ENCODE measurements at places on chromosomes 7 and 10.

DNA sequence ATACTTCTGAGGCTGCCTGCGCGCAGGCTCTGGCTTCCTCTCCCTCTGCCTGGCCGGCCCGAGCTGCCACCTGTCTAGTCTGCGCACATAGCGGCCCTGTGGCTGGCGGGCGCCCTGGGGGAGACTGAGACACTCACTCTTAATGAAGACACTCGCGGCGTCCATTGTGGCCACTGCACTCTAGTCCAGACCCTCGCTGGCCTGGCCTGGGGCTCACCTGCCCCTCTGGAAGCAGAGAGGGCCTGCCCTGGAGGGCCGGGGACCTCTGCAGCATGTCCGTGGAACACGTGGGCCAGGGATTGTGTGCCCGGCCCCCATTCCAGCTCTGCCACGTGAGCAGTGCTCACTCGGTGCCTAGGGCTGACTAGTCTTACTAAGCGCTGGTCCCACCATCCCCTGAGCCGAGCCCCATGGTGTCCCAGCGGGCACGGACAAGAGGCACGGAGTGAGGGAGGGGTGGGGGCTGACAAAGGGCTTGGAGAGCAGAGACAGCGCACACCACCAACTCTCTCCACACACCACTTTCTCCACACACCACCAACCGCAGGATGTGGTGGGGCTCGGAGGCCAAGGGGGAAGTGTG lies 149.3 kb downstream of the ELFN1 start:
- DNase-seq = no peak

DNA sequence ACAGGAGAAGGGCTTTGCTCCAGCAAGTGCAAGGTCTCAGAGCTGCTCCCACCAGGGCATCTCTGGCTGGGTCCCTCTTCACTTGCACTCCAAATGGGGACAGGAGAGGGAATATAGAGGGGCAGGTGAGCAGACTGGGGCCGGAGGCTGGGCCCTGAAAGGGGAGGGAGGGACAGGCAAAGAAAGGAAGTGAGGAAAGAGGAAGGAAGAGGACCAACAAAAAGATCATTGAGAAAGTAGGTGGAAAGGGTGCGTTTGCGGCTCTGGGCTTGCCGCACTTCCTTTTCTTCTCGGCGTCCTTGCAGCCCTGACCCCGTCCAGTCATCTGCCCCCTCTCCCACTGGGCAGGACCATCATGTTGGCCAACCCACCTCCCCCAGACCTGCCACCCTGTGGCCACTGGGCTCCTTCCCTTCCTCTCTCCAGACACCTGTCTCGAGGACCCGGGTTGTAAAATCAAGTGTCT lies 14.0 kb downstream of the ITPRIP start:
- DNase-seq = no peak

GRCh38 chr10:35388197-35388596 lies 51.9 kb downstream of the CCNY start:
- DNase-seq = no peak

GRCh38 chr7:50615519-50616080 lies 50.4 kb upstream of the DDC start:
- no peak for DNase-seq

DNA sequence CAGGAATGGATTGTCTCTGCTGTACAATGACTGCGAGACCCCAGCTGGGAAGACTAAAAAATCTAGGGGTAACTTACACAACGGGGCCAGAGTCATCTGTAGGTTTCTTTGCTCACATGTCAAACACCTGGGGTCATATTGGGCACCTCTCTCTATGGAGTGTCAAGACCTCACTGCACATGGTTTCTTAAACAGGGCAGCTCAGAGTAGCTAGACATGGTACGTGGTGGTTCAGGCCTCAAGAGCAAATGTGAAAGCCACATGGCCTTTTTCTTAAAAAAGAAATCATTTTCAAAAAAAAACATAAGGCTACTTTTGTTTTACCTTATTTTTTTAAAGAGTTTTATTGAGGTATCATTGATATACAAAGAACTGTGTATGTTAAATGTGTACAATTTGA lies 162.2 kb upstream of the ITGB1 start:
- DNase-seq = no peak

- no peak for DNase-seq
Measured at GRCh38 chr7:140230861-140231770, 54.3 kb upstream of the KDM7A start.

- no peak for DNase-seq
Measured at GRCh38 chr7:69597278-69598076, 798 bp upstream of the AUTS2 start.

- DNase-seq = no peak
Measured at GRCh38 chr10:89837165-89838043, 136.0 kb downstream of the KIF20B start.

GRCh38 chr10:11602358-11602757 lies 9.1 kb downstream of the USP6NL start:
- DNase-seq = no peak

DNA sequence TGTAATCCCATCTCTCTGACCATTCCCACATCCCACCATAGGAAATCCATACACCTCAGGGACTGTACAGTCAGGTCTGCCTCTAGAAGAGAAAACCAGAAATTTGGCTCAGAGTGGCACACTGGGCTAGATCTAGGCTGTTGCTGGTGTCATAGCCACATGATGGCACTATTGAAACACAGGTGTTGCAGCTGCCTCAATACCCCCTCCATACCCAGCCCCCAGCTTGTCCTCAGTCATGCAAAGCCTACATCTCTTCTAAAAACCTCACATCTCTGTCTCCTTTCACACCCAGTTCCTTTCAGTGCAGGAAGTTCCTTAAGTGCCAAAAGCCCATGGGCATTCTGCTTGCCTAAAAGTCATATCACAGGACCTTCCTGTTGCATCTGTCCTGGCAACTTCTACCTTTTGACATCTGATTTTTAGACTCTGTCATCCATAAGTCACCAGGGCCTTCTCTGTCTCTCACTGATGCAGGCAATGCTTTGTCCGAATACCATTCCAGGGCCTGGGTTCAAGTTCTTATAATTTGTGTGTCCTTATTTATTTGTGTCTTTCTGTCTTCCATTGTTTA lies 27.0 kb upstream of the HIBADH start:
- DNase-seq = no peak

GRCh38 chr7:75951506-75951905 lies 36.6 kb downstream of the POR start:
- DNase-seq = no peak

- DNase-seq = no peak
Measured at GRCh38 chr10:61847640-61848039, 53.9 kb upstream of the ARID5B start.

DNA sequence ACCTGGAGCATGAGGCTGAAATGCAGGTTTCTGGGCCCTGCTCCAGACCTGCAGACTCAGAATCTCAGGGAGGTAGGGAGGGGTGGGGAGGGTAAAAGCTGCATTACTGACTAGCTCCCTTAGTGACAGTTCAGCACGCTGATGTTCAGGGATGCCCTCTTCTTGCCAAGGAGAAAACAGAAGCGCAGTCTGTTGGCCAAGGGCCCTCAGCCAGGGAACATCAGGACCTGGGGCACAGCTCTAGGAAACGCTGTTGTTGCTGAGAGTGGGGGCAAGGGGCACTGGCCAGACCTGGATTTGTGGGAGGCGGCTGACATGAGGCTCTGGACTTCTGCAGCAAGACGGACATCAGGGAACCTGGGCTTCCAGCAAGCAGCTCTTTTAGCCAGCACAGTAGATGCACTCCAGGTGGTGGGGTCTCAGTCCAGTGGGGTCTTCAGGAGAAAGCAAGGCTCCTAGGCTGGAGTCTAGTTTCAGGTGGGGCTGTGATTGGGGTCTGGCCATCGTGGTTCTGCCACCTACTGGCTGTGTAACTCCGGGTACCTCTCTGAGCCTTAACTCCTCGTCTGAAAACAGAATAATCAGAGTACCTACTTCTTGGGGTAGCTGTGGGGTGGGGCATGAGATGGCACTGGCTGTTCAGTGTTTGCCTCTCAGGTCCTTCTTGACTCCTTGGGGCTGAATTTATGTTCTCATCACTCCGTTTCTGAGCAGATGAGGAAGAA lies 72.9 kb upstream of the PRLHR start:
- DNase-seq = no peak

- no peak for DNase-seq
Measured at GRCh38 chr10:50417886-50418830, 166.8 kb upstream of the ASAH2 start.

DNA sequence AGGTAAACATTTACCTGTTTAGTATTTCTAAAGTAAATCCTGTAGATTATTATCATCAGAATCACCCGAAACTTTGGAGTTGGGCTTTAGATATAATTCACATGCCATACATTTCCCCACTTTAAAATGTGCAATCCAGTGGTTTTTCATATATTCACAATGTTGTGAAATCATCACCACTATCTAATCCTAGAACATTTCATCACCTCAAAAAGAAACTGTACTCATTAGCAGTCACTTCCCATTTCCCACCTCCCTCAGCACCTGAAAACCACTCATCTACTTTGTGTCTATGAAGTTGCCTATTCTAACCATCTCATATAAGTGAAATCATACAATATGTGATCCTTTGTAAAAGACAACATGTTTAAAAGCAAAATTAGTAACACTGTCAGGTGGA lies 182.6 kb downstream of the FZD1 start:
- no peak for DNase-seq

- DNase-seq = no peak
Measured at GRCh38 chr7:102146122-102146521, 140.5 kb upstream of the SH2B2 start.

- no peak for DNase-seq
Measured at GRCh38 chr10:97851341-97852001, 1.8 kb downstream of the GOLGA7B start.

DNA sequence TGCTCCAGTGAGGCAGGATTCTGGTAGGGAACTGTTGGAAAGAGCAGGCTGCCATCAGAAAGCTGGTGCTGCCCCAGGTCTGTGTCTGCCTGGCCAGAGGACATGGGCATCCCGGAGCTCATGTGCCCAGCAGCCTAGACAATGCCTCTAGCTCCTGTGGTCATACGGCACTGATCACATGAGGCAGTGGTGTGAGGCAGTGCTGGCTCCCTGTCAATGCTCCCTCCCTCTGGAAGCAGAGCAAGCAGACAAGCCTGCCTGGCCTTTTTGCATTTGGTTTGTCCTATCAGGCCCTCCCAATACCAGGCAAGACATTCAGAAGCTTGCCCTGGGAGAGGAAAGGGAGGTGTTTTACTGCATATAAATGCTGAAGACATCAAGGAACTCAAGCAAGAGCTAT lies 19.5 kb upstream of the MMP21 start:
- DNase-seq = no peak

GRCh38 chr10:124233546-124234138 lies 140.2 kb upstream of the CHST15 start:
- no peak for DNase-seq

- no peak for DNase-seq
Measured at GRCh38 chr7:1083729-1084657, 3.9 kb upstream of the GPER1 start.

DNA sequence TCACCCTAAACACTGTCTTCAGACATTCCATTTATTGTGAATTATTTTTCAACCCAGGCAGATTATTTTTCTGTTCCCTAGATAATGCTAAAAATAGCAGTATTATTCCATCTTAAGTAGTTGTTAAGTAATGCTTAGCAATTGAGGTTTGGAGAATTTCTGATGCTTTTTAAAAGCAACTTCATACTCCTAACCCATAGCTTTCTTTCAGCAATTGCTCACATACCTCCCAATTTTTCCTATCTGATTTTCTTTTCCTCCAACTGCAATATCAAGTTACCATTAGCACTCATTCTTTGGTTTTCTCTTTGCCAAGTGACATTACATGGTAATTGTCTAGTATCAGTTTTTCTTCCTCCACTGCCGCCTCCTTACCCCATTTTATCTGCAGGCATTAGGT lies 104.7 kb downstream of the GPR85 start:
- no peak for DNase-seq

GRCh38 chr10:124145109-124145870 lies 51.9 kb upstream of the CHST15 start:
- DNase-seq = no peak

DNA sequence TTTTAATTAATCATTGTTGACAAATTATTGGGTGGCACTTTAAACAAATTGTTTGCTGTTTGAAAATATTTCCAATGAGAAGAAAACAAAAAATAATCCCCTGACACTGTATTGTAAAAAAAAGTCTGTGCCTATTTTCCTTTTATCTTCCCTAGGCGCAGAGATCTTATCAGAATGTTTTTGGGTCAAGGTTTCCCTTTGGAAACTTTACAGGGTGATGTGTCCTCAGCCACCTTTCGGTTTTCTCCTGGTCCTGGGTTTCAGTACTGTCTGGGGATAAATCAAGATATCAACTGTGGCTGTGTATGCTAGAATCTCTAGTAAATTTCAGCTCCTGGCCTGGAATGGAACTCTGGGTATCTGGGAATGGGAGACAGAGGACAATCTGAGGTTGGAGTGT lies 1.4 kb downstream of the ZNF107 start:
- DNase-seq = no peak

GRCh38 chr7:12401538-12402364 lies 1.9 kb downstream of the VWDE start:
- DNase-seq = no peak

GRCh38 chr7:88276605-88277153 lies 30.0 kb downstream of the STEAP4 start:
- no peak for DNase-seq

- no peak for DNase-seq
Measured at GRCh38 chr10:71547312-71547711, 150.6 kb downstream of the CDH23 start.

- DNase-seq = no peak
Measured at GRCh38 chr7:33062023-33062781, at the start of gene NT5C3A. Gene NT5C3A, minus strand, starts transcription at chr7:33062776. Its CDS starts 71 bp downstream, at chr7:33062705.

DNA sequence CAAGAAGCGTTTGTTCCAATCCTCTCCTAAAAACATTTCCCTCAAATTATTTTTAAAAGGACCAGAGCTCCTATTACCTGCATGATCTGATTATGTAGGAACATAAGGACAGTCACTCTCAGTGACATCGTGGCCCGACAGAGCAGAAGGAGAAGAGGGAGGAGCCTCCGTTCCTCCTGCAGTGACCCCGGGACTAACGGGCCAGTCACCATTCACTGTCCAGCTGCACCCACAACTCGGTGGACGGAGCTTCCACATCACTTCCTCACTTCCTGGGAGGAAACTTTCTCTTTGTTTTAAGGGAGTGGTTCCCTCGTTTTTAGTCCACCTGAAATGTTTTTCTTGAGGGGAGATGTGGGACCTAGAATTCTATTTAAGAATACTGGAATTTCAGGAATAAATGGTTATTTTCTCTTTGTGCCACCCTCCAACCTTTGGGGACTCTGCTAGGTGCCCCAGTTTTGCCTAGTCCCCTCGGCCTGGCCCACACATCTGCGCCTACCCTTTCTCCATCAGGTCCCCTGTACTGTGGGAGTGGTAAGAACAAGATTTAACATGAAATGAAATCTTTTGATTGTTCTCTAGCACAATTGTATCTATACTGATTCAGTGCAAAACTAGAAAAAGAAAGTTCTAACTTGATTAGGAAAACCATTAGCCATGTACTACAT lies 173.5 kb upstream of the RNF32 start:
- DNase-seq = no peak

GRCh38 chr7:128191136-128191844 lies 49.8 kb upstream of the LEP start:
- DNase-seq = no peak
